ENCODE measurements at places on chromosomes 7 and 10.

DNA sequence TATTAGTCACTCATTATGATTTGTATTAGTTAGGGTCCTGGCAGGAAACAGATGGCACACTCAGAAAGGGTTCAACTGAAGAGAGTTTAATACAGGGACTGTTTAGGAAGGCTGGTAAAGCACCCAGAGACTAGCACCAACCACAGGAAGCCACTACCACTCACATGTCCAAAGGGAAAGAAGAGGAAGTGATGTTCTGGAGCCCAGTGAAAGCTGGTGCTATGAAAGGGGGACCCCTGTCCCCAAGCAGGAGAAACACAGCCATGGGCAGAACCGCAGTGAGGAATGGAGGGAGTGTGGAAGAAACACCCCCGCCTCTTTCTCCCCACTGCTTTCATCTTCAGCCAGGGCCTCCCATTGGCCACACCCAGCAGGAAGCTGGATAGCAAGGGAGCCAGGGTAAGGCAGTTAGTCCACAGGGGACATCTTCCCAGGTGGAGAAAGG, 3.2 kb upstream of the VSIR start:
- DNase-seq: no peak

GRCh38 chr10:12547301-12547771, 198.0 kb downstream of the CAMK1D start:
- no peak for DNase-seq

GRCh38 chr7:140869430-140869829, 55.3 kb downstream of the BRAF start:
- no peak for DNase-seq

- no peak for DNase-seq
Measured at GRCh38 chr10:27541796-27542729, 38.0 kb downstream of the RAB18 start.
